ENCODE measurements at places on chromosomes 3 and 15. TPM values are rescaled to one million over a fixed set of nuclear protein-coding genes. Genes with fewer than 3 reads are reported as not detected.
A peak's percentile ranks its signal among the peaks of the same experiment; 100 is the strongest.

DNA sequence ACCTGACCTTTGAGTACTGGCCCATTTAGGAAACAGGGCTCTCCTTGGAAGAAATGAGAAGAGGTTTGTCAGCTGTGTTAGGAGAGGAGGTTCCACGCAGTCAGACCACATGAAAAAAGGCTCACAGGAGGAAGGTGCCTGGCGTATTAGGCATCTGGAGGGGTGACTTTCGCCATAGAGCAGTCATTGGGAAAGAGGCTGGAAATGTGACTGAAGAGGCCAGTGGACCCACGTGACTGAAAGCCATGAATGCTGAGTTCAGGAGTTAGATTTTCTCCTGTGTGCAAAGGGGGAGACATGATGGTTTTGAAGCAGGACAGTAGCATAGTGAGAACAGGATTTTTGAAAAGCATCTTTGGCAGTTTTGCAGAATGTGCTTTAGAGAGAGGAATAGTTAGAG is 29.7 kb upstream of the RNF7 start:
- no peak overlapping the region for H3K4me3 ChIP-seq
- no peak overlapping the region for H3K27ac ChIP-seq
- peaks cover 7% of the 10 kb centered on the region for H3K4me1 ChIP-seq
- DNase-seq: no peak
- H3K36me3 ChIP-seq: no peaks in the 10 kb centered on the region

Gene CX3CR1
- total RNA-seq: 0.34 TPM

DNA sequence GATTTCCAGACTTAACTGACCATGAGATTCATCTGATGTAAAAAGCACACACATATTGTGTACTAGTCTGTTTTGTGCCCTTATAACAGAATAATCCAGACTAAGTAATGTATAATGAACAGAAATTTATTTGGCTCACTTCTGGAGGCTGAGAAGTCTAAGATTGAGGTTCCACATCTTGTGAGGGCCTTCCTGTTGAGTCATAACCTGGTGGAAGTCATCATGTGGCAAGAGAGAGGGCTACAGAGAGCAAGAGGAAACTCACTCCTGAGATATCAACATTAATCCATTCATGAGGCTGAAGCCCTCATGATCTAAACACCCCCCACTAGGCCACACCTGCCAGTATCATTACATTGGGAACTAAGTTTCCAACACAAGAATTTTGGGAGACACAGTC is 977.6 kb downstream of the MCTP2 start:
- no peak overlapping the region for H3K4me3 ChIP-seq
- no peaks in the 10 kb centered on the region for H3K36me3 ChIP-seq
- no peak for DNase-seq
- no peaks in the 10 kb centered on the region for H3K4me1 ChIP-seq
- no peak overlapping the region for H3K27ac ChIP-seq

Gene CEP63
- 25.3 TPM for total RNA-seq

Gene PLCH1
- 0.32 TPM for total RNA-seq

Gene KCNAB1
- total RNA-seq: not detected

DNA sequence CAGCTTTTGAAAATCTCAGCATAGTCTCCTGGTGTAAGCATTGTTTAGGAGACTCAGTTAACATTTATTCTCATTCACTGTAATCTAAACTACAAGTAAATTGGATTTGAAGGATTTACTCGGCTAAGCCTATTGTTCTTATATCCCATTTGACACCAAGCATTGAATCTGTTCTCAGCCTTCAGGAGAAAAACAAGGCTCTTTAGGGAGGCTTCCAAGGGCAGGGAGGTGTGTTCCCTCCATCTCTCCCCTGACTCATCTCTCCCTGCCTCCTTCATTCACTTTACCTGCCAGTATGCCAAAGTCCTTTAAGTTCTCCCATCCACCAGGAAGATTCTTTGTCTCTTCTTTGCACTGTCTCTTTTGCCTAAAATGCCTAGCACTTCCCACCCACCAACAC is 347.8 kb downstream of the MFSD1 start:
- H3K27me3 ChIP-seq: no peaks in the 10 kb centered on the region
- H3K27ac ChIP-seq: no peak overlapping the region
- no peaks in the 10 kb centered on the region for H3K36me3 ChIP-seq

- DNase-seq: no peak
- no peak overlapping the region for H3K4me3 ChIP-seq
- no peaks in the 10 kb centered on the region for H3K27me3 ChIP-seq
- no peaks in the 10 kb centered on the region for H3K36me3 ChIP-seq
Measured at GRCh38 chr3:151501923-151502632, 41.2 kb upstream of the IGSF10 start.

Gene CD200
- total RNA-seq: 16.7 TPM

GRCh38 chr3:157467200-157467599 is 30.6 kb downstream of the PTX3 start:
- no peak for DNase-seq
- H3K27me3 ChIP-seq: no peaks in the 10 kb centered on the region
- no peaks in the 10 kb centered on the region for H3K36me3 ChIP-seq
- H3K4me1 ChIP-seq: no peaks in the 10 kb centered on the region

Gene EFCAB12
- total RNA-seq: 0.56 TPM

- no peak for DNase-seq
- no peak overlapping the region for H3K4me3 ChIP-seq
- peaks cover 13% of the 10 kb centered on the region for H3K27me3 ChIP-seq
- H3K27ac ChIP-seq: no peak overlapping the region
- no peaks in the 10 kb centered on the region for H3K36me3 ChIP-seq
Measured at GRCh38 chr15:80822256-80822655, 43.1 kb downstream of the CEMIP start.

Gene INSYN1
- not detected for total RNA-seq

GRCh38 chr3:61632568-61633175 is 71.3 kb downstream of the PTPRG start:
- no peak overlapping the region for H3K27ac ChIP-seq
- no peaks in the 10 kb centered on the region for H3K36me3 ChIP-seq
- H3K27me3 ChIP-seq: peaks cover 3% of the 10 kb centered on the region
- no peak for DNase-seq
- H3K4me3 ChIP-seq: no peak overlapping the region
- H3K4me1 ChIP-seq: no peaks in the 10 kb centered on the region

DNA sequence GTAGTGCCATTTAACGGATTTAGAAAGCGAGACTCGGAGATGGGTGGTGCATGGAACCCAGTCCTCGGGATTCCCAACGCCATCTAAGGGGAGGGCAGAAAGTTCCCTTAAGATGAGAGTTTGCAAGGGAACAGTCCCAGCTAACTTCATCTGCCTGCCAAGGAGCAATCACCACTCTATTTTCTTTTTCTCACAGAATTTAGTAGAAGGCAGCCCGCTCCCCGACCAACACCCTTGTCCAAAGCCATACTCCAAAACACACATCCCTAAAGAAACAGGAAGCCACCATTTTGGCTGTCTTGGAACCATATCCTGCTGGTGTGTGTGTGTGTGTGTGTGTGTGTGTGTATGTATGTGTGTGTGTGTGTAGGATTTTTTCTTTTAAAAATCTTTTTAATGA is 7.1 kb upstream of the FGD5 start:
- DNase-seq: no peak
- peaks cover 5% of the 10 kb centered on the region for H3K4me1 ChIP-seq
- H3K36me3 ChIP-seq: no peaks in the 10 kb centered on the region
- no peak overlapping the region for H3K27ac ChIP-seq
- peaks cover 52% of the 10 kb centered on the region for H3K27me3 ChIP-seq
- no peak overlapping the region for H3K4me3 ChIP-seq

Gene HYAL1
- not detected for total RNA-seq

DNA sequence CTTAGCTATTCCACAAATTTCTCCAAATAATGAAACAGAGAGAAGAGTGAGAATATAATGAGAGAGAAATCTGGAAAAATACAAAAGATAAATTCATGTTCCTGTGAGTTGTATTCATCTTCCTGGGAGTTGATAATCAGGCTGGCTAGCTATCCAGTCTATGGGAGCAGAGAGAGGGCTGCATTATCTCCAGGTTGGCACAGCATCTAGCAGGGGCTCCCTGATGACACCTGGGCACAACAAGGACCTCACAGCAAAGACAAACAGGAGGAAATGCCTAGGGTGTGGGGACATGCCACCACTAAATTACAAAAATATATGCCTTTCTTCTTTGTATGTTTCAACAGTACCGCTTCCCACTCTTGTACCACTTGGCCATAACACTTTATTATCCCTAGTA is 1.9 kb downstream of the EHD4 start:
- H3K27ac ChIP-seq: peak overlapping the region; percentile 85
- DNase-seq: no peak
- peaks cover 58% of the 10 kb centered on the region for H3K4me1 ChIP-seq
- peaks cover 9% of the 10 kb centered on the region for H3K27me3 ChIP-seq

DNA sequence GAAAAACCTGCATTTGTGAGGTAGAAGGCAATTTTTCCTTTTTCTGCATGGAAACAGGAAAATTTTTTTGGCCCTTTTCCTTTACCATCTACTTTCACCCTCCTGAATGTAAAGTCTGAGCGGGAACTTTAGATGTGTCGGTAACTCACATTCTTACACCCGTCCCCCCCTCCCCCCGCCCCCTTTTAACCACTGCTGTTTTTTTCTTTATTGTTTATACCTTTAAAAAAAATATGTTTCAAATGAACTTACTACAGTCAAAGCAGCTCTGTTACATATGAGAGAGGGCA is 487 bp upstream of the HES1 start:
- H3K4me3 ChIP-seq: no peak overlapping the region
- no peaks in the 10 kb centered on the region for H3K36me3 ChIP-seq
- peaks cover 70% of the 10 kb centered on the region for H3K27me3 ChIP-seq
- peaks cover 39% of the 10 kb centered on the region for H3K4me1 ChIP-seq
- no peak for DNase-seq

- H3K4me1 ChIP-seq: no peaks in the 10 kb centered on the region
- no peaks in the 10 kb centered on the region for H3K27me3 ChIP-seq
- DNase-seq: no peak
- H3K4me3 ChIP-seq: no peak overlapping the region
- no peaks in the 10 kb centered on the region for H3K36me3 ChIP-seq
Measured at GRCh38 chr15:51312166-51313073, 26.0 kb downstream of the CYP19A1 start.

GRCh38 chr3:113839551-113839950 is 963 bp downstream of the GRAMD1C start:
- no peak for DNase-seq
- no peak overlapping the region for H3K27ac ChIP-seq
- H3K4me1 ChIP-seq: peaks cover 9% of the 10 kb centered on the region
- peak overlapping the region; percentile 75 for H3K4me3 ChIP-seq
- H3K36me3 ChIP-seq: no peaks in the 10 kb centered on the region
- no peaks in the 10 kb centered on the region for H3K27me3 ChIP-seq

Gene IL17RC
- 0.32 TPM for total RNA-seq

GRCh38 chr15:48432688-48433087 is 101.5 kb downstream of the DUT start:
- no peaks in the 10 kb centered on the region for H3K4me1 ChIP-seq
- no peaks in the 10 kb centered on the region for H3K36me3 ChIP-seq

Gene CHRM5
- not detected for total RNA-seq

- H3K4me1 ChIP-seq: no peaks in the 10 kb centered on the region
- H3K4me3 ChIP-seq: no peak overlapping the region
- no peak for DNase-seq
- no peaks in the 10 kb centered on the region for H3K36me3 ChIP-seq
Measured at GRCh38 chr15:57494581-57494980, 97.1 kb upstream of the MYZAP start.

DNA sequence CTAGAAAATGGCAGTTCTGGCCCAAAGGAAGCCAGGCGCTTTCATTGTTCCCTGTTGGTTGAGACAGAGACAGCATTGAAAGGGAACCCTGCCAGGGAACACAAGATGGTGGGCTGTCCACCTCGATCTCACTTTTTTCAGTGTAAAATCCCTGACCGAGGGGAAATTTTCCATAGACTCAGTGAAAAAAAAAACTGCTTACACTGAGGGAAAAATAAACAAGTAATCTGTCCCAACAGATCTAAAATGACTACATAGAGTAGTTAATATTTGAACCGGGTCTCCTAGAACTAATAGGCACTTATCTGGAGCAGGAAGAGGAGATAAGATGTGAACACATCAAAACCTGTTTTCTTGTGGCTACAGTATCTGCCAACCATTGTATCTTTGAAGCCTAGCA is 763.4 kb upstream of the GOLIM4 start:
- H3K27me3 ChIP-seq: no peaks in the 10 kb centered on the region
- no peak for DNase-seq
- no peaks in the 10 kb centered on the region for H3K36me3 ChIP-seq
- H3K4me1 ChIP-seq: no peaks in the 10 kb centered on the region
- no peak overlapping the region for H3K4me3 ChIP-seq
- no peak overlapping the region for H3K27ac ChIP-seq

GRCh38 chr15:52626671-52627369 is 52.4 kb downstream of the ATOSA start:
- peaks cover 25% of the 10 kb centered on the region for H3K4me1 ChIP-seq
- H3K36me3 ChIP-seq: peaks cover 7% of the 10 kb centered on the region
- H3K4me3 ChIP-seq: no peak overlapping the region

DNA sequence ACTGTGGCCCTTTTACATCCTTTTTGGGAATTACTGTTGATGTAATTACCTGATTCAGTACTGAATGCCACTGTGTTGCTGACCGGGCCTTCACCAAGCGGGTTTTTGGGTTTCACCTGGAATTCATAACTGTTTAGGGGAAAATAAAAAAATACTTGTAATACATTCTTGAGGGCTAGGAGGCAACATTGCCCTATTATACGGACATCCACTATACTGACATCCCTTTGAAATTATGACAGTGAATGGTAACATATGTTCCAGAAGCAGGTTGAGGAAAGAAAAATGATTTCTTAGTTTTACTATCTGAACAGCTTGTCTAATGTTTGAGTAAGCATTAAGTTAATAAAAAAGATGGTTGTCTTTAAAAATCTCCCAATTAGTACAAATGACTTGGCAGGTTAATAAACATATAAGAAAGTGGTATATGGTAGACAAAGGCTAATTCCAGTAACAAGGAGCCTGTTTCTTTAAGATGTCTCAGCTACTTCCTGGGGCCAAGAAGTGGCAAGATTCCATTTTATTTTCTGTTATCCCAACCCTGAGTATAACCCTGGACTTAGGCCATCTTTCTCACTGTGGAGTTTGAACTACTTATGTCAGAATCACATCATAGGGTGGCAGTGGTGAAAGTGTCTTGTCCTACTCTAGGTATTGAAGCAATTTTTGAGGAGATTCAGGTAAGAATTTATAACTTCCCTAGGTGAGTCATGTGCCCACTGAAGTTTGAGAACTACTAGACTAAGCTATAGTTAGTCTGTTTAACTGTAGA is 45.5 kb downstream of the TFG start:
- H3K27me3 ChIP-seq: no peaks in the 10 kb centered on the region
- H3K27ac ChIP-seq: no peak overlapping the region
- H3K4me1 ChIP-seq: no peaks in the 10 kb centered on the region
- no peak overlapping the region for H3K4me3 ChIP-seq
- no peak for DNase-seq
- H3K36me3 ChIP-seq: peaks cover 30% of the 10 kb centered on the region

Gene PLSCR5
- not detected for total RNA-seq

Gene ZNF106
- 46.6 TPM for total RNA-seq
